ENCODE measurements at places on chromosomes 6 and 20.
A peak's percentile ranks its signal among the peaks of the same experiment; 100 is the strongest.

DNA sequence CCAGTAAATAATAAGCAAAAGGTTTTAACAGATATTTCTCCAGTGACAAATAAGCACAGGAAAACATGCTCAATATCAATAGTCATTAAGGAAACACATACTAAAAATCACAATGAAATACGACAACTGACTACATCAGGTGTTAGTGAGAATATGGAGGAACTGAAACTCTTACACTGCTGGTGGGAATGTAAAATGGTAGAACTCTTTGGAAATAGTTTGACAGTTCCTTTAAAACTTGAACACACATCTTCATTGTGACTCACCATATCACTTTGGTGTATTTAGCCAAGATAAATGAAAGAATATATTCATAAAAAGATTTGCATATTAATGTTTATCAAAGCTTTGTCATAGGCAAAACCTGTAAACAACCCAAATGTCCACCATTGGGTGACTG, 11.3 kb upstream of the MAP3K5 start:
- DNase-seq: no peak

DNA sequence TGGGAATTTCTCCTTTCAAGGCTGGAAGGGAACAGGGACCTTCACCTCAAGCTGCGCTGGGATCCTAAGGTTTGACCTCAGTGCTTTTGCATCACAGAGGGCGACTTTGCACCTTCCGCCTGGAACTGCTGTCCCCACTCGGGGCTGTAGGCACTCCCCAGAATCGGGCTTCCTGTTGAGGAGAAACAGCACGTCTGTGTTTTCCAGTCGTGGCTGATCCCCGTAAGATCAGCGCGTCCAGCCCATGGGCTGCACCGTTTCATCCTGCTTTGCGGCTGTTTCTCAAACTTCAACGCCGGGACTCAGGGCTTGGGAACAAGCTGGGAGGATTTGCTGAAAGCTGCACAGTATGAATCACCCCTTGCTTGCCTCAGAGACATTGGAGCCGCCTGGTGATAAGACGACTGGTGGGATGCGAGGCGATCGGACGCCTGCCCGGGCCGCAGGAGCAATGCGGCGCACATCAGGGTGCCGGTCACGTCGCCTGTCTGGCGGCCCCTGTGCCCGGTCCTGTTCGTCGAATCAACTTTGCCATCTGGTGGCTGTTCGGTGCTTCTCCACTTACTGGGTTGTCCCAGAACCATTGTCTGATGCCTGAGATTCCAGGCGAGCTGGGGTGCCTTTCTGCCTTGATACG, 53.6 kb upstream of the FRMD1 start:
- DNase-seq: peak; percentile 90

DNA sequence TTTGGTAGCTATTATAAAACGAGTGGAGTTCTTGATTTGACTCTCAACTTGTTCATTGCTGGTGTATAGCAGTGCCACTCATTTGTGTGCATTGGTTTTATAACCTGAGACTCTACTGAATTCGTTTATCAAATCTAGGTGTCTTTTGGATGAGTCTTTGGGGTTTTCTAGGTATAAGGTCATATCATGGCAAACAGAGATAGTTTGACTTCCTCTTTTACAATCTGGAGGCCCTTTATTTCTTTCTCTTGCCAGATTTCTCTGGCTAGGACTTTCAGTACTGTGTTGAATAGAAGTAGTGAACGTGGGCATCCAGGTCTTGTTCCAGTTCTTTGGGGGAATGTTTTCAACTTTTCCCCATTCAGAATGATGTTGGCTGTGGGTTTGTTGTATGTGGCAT, 38.8 kb downstream of the SUMO4 start:
- DNase-seq: no peak

GRCh38 chr20:53654932-53655624, 61.4 kb upstream of the ZNF217 start:
- DNase-seq: no peak

GRCh38 chr6:85479208-85479607, 29.3 kb downstream of the NT5E start:
- DNase-seq: no peak

DNA sequence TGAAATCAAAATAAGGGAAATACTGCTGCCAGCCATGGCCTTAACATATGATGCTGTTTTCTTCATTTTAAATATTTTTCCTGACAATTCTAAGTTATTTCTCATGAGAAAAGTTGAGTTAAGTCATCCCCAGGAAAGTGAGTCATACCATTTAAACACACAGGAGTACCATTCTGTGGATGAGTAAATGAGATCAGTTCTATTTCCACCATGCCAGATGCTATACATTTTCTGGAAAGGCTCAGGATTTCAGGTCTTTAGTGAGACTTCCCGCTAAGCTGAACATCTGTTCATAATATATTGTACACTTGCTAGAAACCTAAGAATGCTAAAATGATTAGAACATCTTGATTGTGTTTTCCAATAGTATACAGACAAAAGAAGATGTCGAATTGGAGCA, 256.2 kb upstream of the MANEA start:
- no peak for DNase-seq

DNA sequence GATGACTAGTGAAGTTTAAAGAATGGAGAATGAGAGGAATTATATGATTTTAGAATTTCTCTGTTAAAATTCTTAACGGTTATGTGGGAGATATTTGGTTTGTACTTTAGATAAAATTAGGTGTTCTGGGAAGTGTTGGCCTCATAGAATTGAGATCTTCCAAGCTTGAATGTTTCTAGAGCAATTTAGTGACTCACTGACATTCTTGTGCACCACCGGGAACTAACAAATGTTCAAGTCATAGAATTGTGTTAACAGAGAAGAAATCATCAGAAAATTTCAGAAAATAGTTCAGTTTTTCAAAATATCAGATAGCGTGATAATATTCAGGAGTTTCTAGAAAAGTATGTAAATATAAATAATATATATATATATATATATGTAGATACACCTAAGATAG, 67.9 kb upstream of the BMP5 start:
- peak; percentile 72 for DNase-seq

DNA sequence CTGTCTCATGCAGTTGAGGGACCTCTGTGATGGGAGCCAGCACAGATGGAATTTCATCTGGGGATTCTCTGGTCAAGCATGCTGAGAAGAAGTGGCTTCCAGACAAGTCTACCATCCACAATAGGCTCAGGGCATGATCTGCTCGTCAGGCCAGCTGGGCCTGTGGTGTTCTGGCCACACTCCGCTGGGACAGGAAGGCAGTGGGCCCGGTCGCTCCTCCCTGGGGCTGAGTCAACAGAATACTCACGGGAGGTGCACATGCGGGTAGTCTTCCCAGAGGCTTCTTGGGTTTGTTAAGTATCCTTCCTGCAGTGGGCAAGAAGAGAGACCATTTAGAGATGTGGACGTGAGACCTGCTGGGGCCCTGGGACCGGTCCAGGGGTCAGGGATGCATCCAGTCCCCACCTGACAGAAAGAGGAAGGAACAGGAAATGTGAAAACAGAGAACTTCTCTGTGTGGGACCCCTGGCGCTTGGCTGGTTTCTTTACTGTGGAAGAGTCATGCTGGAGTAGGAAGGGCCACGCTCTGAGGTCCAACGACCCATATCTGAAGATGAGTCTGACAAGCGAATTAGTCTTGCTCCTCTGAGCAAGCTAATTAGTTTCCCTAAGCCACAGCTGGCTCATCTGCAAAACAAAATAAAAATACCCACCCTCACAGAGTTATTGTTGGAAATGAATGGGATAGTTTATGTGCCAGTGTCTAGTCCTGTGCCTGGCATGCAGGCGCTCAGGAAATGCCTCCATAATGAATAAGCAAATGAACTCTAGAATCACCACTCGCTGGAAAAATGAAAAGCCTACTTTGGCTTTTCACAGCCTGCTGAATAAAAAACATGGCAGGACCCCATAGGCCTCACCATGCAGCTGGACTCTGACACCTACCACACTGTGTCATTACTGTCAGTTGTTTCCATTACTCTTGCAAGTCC, 67.3 kb downstream of the TRAM2 start:
- no peak for DNase-seq

DNA sequence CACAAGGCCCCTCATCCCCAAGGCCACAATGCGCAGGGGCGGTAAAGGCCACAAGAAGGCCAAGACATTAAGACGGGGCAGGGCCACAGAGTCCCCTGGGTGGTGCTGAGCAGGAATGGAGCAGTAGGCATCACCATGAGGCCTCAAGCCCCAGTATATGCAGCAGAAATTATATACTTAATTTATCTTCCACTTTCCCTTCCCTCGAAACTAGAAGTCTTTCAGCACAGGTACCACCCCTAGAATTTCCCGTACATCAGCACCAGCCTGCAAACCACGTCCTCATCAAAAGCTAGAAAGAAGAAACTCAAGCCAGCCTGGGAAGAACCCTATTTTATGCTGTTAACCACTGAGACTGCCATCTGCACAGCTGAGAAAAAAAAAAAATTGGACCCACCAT, 89.4 kb downstream of the PLG start:
- no peak for DNase-seq

GRCh38 chr20:49571553-49571835, 3.6 kb upstream of the PTGIS start:
- DNase-seq: no peak

DNA sequence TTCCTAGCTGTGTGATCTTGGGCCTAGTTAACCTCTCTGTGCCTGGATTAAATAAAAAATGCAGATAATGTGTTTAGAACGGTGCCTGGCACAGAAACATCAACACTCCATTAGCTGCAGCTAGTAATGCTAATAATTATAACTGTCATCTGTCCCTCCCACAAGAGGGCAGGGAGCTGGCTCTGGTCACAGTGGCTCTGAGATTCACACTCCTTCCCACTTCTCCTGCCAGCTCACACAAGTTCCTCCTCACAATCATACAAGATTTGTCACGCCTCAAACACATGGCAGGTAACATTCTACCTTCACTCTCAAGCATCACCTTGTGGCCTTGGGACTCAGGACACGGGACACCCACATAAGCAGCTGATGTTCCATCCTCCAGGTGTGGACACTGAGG, 2.4 kb downstream of the ADA start:
- no peak for DNase-seq

- DNase-seq: no peak
Measured at GRCh38 chr6:96570053-96570452, 7.1 kb downstream of the FHL5 start.

DNA sequence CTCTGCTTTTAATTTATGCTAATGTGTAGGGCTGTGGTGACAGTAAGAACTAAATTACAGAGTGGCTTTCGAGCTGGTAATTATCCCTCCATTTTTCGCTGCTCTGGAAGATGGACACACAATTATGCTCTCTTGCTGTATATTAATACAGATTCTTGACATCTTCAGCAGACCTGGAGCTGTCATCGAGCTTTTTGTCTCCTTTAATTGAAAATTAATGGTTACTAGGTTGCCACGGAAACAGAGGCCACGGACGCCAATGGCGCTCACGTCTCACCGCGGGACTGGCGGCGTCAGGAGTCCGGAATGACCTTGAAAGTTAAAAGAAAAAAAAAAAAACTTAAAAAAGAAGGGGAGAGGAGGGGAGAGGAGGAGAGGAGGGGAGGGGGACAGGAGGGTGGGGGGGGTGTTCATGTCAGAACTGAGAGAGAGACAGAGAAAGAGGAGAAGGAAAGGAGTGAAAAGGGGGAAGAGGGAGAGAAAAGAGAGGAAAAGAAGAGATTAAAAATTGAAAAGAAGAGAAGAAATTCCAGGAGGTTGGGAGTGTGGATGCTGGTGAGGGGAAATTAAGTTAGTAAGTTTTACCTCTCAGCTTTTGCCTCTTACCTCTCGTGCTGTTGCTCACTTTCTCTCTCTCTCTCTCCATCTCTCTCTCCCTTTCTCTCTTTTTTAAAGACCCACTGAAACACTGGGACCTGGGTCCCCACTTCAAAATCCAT, 22.1 kb upstream of the FOXP4 start:
- no peak for DNase-seq

DNA sequence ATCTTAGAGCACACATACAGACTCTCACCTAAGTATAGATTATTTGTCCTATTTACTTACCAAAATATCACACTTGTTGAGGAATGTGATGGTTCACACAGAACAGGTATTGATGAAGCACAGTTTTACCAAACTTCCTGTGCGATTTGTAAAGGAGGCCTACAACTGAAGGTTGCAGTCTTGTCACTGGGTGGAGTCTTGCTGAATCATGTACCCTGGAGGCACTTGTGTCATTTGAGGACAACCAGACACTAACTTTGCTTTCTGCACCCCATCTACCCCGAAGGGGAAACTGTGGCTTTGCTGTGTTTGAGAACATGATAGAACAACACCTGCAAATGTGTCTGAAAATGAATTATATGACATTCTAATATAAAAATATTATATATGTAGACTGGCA, 32.4 kb upstream of the HINT3 start:
- DNase-seq: no peak

DNA sequence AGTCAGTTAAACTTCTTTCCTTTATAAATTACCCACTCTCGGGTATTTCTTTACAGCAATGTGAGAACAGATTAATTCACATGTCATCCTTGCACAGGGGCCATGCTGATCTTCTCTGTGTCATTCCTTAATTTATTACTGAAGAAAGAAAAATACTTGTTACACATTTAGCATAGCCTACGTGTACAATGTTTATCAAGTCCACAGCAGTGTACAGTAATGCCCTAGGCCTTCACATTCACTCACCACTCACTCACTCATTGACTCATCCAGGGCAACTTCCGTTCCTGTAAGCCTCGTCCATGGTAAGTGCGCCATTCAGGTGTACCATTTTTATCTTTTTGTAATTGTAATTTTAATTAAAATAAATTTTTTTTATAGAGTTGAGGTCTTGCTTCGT, 73.6 kb downstream of the RSPH3 start:
- DNase-seq: peak; percentile 87

GRCh38 chr6:137761072-137761471, 106.0 kb upstream of the TNFAIP3 start:
- DNase-seq: no peak

- no peak for DNase-seq
Measured at GRCh38 chr6:105746509-105746908, 339.6 kb upstream of the PRDM1 start.

- no peak for DNase-seq
Measured at GRCh38 chr6:23316131-23316530, 746.8 kb downstream of the HDGFL1 start.

DNA sequence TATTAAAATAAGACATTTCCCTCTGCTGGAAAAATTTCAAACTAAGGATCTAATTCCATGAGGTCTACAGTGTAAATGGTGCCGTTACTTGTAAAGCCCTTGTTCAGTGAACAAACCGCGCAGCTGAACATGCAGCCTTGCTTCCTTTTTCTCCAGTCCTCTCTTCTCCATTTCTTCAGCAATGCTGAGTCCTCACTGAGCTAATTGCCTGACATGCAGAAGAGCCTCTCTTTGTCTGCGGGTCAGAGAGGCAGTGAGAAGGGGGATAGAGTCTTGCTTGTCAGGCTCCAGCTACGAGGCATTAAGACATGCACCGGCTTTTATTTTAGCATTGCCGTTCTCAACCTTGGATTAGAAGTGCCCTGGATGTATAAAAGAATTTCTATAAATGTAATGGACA, 25.7 kb downstream of the ZDHHC14 start:
- no peak for DNase-seq

- DNase-seq: no peak
Measured at GRCh38 chr20:59729506-59729905, 125.2 kb downstream of the PHACTR3 start.

DNA sequence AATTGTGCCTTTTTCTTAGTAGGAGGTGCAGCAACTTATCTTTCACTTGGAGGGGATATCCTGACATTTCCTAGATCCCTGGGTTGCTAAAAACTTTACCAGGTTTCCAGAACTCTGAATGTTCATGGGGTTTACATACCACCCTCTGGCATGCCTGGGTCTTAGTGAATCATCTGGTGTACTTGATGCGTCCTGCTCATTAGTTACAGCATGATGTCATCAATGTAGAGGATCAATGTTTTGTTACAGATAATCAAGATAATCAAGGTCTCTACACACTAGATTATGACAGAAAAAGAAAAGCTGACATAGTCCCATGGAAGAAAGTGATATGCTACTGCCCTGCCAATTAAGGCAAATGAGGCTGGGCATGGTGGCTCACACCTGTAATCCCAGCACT, 27.0 kb downstream of the FITM2 start:
- DNase-seq: no peak

All from amniotic epithelial cell (primary cell).